Activated CD4-positive, alpha-beta T cell treated with anti-CD3 and anti-CD28 coated beads, Interleukin-2, amount 50 U/mL, for 24 hours (primary cell): ENCODE measurements at places on chromosomes 3 and 15.

GRCh38 chr3:139322346-139322745, 21.5 kb upstream of the MRPS22 start:
- DNase-seq = no peak

GRCh38 chr3:16917256-16917935, 32.6 kb downstream of the PLCL2 start:
- no peak for DNase-seq

GRCh38 chr15:86009727-86010126, 69.9 kb upstream of the AGBL1 start:
- no peak for DNase-seq

GRCh38 chr3:126696701-126697267, 7.3 kb upstream of the CHCHD6 start:
- DNase-seq = no peak

DNA sequence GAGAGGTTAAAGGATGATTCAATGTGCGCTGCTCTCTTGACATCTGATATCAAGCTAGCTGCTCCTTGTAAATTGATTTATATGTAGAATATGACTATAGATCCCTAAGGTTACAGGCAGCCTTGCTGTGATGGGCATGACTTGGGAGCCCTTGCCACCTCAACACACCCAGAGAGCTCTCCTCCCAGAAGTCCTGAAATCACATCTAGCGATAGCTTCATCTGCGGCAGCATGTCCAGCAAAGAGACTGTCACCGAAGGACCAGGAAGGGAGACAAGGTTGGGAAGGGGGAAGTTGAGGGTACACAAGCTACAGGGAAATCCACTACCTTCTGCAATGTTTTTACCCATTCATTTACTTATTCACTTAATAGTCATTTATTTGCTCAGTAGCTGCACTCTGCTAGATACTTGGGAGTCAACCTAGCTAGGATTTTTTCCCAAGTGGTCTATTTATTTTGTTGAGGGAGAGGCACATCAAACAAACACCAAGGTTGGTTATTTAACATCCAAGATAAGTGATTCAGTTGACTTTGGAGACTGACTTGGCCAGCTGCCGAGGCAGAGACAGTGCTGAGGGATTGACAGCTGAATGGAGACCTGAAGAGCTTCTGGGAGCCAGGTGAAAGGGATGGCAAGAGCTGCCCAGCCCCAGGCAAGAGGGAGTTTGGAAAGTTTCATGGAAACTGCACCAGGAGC, 205.8 kb upstream of the IL12A start:
- no peak for DNase-seq

DNA sequence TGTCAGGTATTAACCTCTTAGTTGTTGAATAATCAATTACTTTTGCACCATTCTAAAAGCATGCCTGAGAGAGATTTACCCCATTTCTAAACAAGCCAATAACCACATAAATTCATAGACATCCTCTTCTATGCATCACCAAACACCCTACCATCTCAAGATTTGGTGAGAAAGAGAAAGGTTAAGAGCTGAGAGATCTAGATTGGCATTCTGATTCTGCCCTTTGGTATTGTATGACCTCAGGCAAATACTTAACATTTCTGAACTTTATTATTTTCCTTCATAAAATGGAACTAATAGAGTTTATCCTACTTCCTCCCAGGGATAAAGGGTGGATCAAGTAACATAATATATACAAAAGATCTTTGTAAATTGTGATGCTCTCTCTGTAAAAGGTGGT, 146.5 kb upstream of the MME start:
- DNase-seq = no peak

DNA sequence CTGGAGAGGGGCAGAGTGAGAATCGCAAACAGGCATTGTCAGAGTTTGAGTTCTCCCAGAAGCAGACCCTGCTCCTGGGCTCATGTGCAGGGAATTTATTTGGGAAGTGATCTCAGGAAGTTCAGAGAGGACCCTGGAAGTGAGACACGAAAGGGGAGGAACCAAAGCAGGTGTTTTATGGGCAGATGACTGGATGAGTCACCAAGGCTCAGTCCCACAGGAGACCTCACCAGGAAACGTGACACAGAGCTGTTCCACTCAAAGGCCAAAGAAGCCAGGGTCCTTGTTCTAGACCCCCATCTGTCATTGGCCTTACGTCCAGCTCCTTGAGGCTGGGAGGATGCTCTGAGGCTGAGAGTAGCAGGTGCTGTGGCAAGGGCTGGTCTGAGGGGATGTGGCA, 43.4 kb upstream of the SEC22A start:
- DNase-seq = no peak

GRCh38 chr3:184489268-184489841, 72.2 kb upstream of the EPHB3 start:
- DNase-seq = no peak

DNA sequence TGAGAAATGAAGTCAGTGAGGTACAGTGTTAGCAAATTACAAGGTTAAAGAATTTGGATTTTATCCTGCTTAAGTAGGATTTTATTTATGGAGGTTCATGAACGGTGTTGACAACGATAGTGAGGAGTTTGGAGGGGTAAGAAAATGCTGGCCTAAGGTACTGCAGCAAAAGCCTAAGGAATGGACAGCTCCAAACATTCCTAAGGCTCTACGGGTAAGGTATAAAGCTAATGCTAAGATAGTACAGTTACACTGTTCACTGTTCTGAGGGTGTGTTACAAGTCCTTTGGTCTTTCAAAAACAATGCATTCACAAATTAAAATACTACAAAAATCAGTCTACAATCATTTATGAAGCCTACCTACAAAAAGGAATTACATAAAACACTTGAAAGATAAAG, 7.3 kb downstream of the MTMR10 start:
- no peak for DNase-seq

- DNase-seq = no peak
Measured at GRCh38 chr15:79311901-79312553, 1.1 kb downstream of the TMED3 start.

DNA sequence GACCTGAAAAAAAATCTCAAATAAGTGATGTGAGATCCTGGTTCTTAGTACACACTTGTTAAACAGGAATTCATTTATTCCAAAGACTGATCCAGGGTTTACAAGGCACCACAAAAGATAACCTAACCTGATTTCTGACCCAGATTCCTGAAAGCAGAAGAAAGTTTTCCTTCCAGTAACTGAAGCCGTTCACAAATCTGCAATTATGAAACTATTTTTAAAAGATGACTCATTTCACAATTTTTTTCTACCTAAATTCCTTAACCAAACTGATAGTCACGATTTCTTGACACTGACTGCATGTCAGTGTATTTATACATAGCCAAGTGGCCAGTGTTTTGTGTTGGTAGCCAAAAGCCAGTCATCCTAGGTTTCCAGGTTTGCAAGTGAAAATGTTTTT, 17.1 kb downstream of the SLC9A9 start:
- DNase-seq = no peak

DNA sequence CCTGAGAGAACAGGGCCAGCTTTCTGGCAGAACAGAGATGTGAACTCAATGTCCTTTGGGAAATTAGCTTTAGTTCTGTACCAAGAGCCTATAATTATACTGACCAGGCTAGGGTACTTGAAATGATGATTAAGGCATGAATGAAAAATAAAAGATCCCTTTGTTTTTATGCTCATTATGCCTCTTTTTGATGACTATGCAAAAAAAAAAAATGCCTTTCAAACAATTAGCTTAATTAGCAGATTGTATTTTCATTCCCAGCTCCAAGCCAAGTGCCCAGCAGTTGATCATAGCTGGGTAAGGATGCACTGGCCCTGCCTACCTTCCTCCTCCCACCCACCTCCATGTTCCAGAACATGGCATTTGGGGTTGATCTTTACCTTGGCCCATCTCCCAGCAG, 56.8 kb downstream of the LYZL4 start:
- DNase-seq = no peak

DNA sequence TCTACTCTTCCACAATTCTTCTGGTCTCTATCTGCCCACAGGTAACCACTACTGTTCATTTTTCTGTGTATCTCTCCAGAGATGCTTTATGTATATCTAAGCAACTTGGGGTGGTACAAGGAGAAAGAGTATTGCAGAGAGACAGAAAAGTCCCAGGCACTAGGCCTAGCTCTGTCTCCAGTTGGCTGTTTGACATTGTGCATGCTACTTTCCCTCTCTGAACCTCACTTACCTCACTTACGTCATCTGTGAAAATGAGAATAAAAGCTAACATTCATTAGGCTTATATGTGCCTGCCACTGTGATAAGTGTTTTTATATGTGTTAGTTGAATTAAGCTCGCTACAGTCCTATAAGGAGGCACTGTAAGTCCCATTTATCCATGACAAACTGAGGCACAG, 76.7 kb upstream of the RNU6-1 start:
- no peak for DNase-seq

DNA sequence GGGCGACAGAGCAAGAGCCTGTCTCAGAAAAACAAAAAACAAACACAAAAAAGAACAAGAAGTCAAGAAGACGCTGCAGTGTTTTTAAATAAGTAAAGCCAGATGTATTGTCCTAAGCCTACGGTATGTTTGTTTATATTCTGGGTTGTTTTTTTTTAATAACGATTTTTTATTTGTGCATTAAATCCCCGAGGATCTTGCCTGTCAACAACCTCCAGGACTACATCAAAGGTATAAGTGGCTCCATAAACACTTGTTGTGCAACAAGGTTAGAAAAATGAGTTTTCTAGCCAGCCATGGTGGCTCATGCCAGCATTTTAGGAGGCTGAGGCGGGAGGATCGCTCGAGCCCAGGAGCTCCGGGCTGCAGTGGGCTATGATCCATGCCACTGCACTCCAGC, 26.1 kb downstream of the ITGB5 start:
- no peak for DNase-seq

DNA sequence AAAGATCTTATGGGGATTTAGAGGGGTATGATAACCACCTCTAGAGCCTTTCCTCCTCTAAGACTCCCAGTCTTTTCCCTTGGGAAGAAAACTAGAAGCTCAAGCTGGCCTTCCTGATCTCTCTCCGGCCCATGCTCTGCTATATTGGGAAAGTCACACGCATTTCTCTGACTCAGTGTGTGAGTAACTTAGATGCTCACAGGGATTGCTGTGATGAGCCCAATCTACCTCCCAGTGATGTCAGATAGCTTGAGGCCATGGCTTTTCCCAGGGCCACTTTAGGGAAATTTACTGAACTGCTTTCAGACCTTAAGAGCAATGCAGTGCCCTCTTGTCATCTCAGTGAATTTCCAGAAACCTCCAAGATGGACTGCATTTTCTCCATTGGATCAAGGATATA, 8.6 kb upstream of the ST8SIA2 start:
- no peak for DNase-seq

DNA sequence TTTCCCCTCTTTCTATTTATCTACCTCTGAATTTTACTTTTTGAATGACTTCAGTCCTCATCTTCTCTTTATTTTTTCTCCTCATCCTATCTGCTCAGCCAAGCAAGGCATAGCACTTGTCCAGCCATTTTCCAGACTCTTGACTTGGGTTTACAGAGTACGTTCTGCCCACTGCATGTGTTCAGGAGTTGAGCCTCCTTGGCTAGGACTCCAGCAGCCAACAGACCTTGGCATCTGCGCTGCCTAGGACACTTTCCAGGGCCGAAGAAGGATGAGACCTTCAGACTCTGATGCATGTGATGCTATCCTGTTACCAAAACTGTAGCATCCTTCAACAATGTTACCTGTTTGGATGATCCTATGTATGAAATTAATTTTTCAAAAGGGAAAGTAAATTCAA, 59.7 kb downstream of the HES1 start:
- no peak for DNase-seq
